ENCODE measurements at places on chromosomes 3 and 15.

- no peak overlapping the region for H3K4me3 ChIP-seq
- H3K27me3 ChIP-seq: no peaks in the 10 kb centered on the region
- no peaks in the 10 kb centered on the region for H3K36me3 ChIP-seq
- no peak for DNase-seq
These were observed 130.8 kb upstream of the SNTN start for GRCh38 chr3:63521657-63522056.

GRCh38 chr15:67373971-67374370, 119.4 kb downstream of the IQCH start:
- H3K27ac ChIP-seq: no peak overlapping the region
- no peaks in the 10 kb centered on the region for H3K36me3 ChIP-seq
- H3K4me1 ChIP-seq: peaks cover 32% of the 10 kb centered on the region
- DNase-seq: no peak
- no peaks in the 10 kb centered on the region for H3K27me3 ChIP-seq

DNA sequence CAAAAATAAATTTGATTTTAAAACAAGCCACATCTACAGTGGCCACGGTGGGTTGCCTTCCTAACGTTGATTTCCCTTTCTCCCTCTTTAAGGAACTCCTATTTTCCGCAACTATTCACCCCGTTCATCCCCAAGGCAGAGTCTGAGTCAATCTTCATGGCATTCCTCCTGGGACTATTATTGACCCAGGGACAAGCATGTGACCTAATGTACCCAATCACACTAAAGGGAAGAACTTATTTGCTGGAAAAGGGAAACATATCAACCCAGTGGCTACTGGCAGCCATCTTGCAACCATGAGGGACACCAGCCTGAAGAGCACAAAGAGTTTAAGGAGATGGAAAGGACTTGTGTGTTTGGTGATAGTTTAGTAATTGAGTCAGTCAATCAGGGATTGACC, 55.4 kb upstream of the ARHGEF3 start:
- H3K27me3 ChIP-seq: no peaks in the 10 kb centered on the region
- peaks cover 22% of the 10 kb centered on the region for H3K4me1 ChIP-seq
- H3K4me3 ChIP-seq: no peak overlapping the region
- DNase-seq: no peak

GRCh38 chr15:67103432-67103831, 38.0 kb downstream of the SMAD3 start:
- H3K27me3 ChIP-seq: no peaks in the 10 kb centered on the region
- H3K4me3 ChIP-seq: no peak overlapping the region
- DNase-seq: no peak
- peaks cover 24% of the 10 kb centered on the region for H3K4me1 ChIP-seq
- H3K27ac ChIP-seq: no peak overlapping the region

- H3K36me3 ChIP-seq: no peaks in the 10 kb centered on the region
- H3K27me3 ChIP-seq: no peaks in the 10 kb centered on the region
- H3K4me3 ChIP-seq: no peak overlapping the region
- peaks cover 20% of the 10 kb centered on the region for H3K4me1 ChIP-seq
- no peak overlapping the region for H3K27ac ChIP-seq
- peak; percentile 38 for DNase-seq
These were observed 200.8 kb upstream of the GOLGA6L4 start for GRCh38 chr15:84034578-84035398.

- no peak overlapping the region for H3K27ac ChIP-seq
- H3K4me1 ChIP-seq: peaks cover 26% of the 10 kb centered on the region
- H3K27me3 ChIP-seq: no peaks in the 10 kb centered on the region
- H3K36me3 ChIP-seq: no peaks in the 10 kb centered on the region
These were observed 50.4 kb upstream of the RGMA start for GRCh38 chr15:93139436-93139835.

All from neural progenitor cell (in vitro differentiated cells).